HS-5 (cell line): ENCODE measurements at places on chromosomes 7 and 10.

- DNase-seq, result no peak
Observed at GRCh38 chr7:95776561-95777185, 4.3 kb downstream of the DYNC1I1 start.

GRCh38 chr7:105270117-105270516 lies 118.6 kb downstream of the SRPK2 start:
- no peak for DNase-seq

GRCh38 chr7:108613147-108613948 lies 43.7 kb downstream of the DNAJB9 start:
- peak; percentile 5 for DNase-seq

DNA sequence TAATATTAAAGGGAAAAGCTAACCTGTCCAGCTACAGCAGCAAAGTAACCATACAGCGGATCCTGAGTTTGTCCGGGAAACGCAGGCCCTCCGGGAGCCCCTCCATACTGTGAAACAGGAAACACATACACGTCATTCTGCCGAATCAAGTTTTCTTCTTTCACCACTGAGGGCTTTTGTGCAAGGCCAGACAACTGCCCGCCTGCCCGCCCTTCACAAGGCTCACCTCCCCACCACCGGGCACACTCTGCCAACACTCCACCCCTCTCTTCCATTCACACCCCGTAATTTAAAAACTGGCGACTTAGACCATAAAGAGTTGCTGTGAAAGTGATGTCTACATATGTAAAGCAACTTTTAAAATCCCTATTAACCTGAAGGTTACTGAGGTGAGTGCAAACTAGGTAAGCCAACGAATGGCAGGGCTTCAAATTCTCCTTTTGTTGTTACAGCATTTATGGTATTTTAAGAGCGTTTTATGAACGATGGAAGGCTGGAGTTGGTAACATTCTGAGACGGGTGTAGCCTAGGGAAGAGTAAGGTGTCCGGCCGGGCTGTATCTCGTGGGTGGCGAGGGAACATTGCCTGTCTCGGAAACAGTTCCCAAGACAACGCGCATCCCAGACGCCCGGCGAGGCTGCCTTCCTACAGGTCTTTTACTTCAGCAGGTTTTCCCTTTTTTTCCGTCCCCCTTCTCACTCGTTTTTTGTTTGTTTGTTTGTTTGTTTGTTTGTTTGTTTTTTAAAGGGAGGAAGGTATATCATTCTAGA lies 817 bp downstream of the SRI start:
- no peak for DNase-seq

- DNase-seq, result no peak
Observed at GRCh38 chr10:121282797-121283515, 315.3 kb downstream of the FGFR2 start.

GRCh38 chr10:49408519-49409306 lies 12.8 kb upstream of the DRGX start:
- DNase-seq, result no peak

- no peak for DNase-seq
Observed at GRCh38 chr7:127417346-127417745, 24.8 kb upstream of the ZNF800 start.

- no peak for DNase-seq
Observed at GRCh38 chr7:139131-139530, 53.2 kb upstream of the FAM20C start.

- no peak for DNase-seq
Observed at GRCh38 chr7:159105832-159106811, 38.5 kb downstream of the VIPR2 start.

- no peak for DNase-seq
Observed at GRCh38 chr7:101287032-101287431, 34.6 kb downstream of the IFT22 start.

DNA sequence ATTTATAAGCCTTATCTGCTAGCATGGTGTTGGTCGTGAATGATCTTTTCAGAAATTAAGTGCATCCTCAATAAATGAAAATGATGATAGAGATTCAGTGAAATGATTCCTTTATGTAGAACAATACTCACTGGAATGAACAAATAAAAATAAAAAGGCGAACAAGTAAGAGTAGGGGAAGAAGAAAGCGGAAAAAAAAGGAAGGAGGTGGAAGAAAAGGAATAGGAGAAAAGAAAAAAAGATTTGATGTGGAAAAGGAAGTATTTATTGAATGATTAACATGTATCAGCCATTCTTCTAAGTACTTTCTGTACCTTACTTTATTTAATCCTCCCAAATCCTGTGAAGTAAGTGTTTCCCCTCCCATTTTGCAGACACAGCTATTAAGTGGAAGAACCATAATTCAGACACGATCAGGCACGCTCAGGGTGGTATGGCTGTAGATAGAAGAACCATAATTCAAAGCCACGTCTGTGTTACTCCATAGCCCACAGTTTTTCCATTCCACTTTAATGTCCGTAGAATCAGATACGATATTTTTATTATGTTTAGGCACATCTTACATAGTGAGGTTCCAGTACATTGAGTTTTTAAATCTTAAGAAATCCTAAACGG lies 156.2 kb upstream of the LAMB4 start:
- DNase-seq, result no peak

- no peak for DNase-seq
Observed at GRCh38 chr7:50682079-50682478, 100.6 kb downstream of the GRB10 start.

DNA sequence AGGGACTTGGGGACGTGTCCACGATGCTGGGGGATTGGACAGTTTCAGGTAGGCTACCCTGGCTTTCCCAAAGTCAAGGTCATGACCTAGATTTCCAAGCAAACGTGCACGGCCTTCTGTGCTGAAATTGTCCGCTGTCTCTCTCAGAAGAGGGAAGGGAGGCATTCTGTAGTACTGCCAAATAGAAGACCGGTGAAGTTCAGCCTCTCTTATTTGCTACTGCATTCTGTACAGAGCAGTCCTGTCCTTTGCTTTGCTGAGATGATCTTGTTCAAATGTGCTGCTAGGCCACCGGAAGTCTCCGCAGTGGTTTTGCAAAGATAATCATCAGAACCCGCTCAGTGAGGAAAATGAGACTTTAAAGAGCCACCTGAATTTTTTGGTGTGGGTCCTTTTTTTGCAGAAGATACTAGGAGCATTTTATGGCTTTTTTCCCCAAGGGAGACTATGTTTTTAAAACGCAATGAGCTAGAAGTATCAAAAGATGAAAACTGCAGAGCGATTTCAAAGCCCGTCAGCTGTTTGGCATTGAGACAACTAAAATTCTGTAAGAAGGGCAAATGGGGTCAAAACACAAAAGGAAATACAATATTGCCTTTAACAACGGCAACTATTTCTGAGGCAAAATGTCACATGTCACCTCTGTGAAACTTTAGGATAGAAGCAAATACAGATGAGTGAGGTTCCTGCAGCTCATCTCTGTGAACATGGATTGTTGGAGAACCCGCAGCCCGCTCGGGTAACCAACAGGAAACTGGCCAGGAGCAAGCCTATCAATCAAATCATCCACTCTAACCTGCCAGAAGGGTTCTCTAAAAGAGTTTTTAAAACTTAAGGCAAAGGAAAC lies 1.3 kb upstream of the NMT2 start:
- DNase-seq, result no peak

DNA sequence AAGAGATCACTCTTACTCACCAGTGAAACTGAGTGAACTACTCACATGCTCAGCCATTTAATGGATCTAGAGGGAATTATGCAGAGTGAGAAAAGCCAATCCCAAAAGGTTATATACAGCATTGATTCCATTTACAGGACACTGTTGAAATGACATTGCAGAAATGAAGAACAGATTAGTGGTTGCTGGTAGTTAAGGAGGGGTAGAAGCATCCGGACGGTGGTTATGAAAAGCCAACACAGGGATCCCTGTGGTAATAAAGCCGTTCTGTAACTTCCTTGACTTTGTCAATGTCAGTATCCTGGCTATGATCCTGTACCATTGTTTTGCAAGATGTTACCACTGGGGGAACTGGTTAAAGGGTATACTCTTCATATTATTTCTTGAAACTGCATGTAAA lies 253.4 kb downstream of the USP6NL start:
- DNase-seq, result no peak

DNA sequence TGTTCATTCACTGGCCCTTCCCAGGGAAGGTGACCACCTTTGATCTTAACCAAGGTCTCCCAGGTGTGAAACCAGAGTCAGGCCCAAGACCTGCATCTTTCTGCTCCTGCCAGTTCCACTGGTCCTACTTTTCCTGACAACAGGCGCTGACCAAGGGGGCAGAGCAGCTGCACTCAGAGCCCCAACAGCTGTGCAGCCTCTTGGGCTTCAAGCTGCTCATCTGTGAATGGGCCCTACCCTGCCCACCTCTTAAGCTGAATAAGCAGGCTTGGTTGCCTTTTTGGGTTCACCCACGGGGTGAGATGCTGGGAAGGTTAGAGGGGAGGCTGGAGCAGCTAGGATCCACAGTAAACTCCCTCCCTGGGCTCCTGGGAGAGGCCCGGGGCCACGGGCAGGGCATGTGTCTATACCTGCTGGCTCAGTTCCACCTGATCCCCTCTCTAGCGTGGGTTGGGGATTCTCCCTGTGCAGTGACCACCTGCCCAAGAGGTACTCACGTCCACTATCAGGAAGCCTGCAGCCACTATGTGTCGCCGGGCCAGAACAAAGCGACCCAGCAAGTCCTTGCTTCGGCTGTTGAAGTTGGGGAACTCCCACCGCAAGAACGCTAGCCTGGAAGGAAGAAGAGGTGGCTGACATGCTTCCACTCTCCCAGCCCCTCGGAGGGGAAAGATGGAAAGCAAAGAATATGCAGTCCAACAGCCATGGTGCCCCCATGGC lies 10.6 kb downstream of the TBRG4 start:
- no peak for DNase-seq

- DNase-seq, result no peak
Observed at GRCh38 chr7:56107954-56108258, 1.6 kb upstream of the CHCHD2 start.

GRCh38 chr7:81094952-81095351 lies 176.1 kb upstream of the SEMA3C start:
- no peak for DNase-seq

DNA sequence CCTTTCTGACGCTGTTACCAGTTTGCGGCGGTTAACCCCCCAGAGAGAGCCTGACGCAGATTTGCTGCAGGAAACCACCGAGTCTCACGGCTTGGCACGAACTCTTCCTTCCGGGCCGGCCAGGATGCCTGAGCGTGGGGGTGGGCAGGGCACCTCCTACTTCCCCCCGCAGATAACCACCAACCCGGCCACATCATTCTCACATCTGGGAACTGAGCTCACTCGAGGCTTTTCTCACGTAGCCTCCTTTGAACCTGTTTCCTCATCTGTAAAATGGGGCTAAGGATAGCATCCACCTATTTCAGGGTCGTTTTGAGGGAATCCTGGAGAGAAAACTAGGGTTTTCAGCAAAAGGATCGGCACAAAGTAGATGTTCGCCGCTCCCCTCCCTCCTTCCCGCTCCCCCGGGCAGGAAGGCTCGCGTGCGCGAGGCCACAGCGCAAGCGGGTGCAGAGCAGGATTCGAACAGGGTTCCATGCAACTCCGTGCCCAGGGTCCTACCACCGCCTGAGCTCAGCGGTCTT lies 23.6 kb downstream of the DDIT4 start:
- peak; percentile 90 for DNase-seq

GRCh38 chr10:116364868-116365267 lies 40.6 kb downstream of the CCDC172 start:
- DNase-seq, result no peak

DNA sequence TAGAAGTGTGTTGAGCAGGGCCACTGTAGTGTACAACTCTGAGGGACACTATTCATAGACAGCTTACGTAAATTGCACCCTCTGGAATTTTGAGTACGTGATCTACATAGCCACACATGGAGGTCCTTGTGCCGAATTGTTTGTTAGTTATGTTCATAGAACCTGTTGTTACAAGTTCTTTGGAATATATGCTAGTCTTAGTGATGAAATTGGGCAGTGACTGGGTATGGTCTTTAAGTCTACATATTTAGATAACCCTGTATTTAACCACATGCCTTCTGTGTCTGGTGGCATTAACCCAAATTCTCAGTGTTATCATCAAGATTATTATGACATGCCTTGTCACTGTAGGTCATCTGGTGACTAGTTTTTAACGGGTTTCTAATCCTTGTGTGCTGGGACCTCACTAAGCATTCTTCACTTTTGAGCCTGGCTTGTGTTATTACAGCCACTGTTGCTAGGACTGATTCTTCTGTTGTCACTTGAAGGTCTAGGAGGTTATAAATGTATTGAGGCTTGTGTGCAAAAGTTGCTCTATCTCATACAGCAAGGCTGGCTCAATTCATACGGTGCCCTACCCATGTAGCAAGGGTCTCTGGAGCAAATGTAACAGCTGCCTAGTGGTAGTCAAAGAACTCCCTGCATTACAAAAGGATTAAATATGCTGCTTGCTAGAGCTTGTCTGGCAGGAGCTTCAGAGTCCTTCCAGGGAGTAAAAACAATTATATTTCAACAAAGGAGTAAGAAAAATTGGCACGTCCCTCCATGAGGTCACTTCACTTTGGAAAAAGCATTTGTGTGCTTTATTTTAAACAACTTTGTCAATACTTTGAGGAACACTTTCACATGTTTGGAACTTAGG lies 65.4 kb downstream of the CDK14 start:
- no peak for DNase-seq

DNA sequence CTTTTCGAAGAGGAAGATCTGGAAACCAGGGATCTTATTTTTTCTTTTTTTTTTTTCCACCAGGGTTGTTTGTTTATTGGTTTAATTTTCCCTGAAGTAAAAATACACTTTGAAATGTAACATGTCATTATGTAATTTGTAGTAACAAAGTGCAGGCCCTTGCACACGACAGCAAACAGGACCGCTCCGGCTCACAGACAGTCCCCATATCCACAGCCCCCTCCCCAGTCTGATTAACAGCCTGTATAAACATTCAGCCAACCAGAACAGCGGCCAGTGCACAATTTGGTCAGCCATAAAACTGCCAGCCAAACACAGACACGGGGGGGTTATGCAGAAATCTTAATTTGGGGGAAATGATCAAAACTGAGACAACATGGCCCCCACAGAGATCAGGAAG lies 431.6 kb upstream of the NPVF start:
- no peak for DNase-seq

- no peak for DNase-seq
Observed at GRCh38 chr10:15253951-15254807, 85.7 kb upstream of the NMT2 start.

DNA sequence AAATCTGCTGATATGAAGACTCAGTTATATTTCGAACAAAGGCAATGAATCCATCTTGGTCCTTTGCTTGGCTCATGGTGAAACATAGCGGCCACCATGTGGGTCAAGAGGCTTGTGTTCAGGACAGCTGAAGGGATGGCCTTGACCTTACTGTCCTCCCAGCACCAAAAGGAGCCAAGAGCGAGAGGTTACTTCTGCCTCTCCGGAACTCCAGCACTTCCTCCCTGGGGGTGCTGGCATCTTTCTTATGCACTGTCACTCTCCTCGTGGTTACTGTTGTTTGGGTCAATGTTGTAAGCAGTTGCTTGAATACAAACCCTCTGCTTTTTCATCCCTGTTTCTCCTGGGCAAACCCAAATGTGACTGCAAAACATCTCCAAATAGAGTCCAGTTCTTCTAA lies 100.6 kb downstream of the RBM20 start:
- no peak for DNase-seq

GRCh38 chr10:112583236-112583939 lies 136.4 kb downstream of the VTI1A start:
- DNase-seq, result no peak
